ENCODE measurements at places on chromosomes 13 and 19. TPM values are rescaled to one million over a fixed set of nuclear protein-coding genes. Genes with fewer than 3 reads are reported as not detected.

CALR3 gene
- total RNA-seq, result not detected

REX1BD gene
- 41.3 TPM for total RNA-seq

FGF22 gene
- 0.12 TPM for total RNA-seq

C2CD4C gene
- total RNA-seq, result 0.16 TPM

SIGLEC6 gene
- 0.44 TPM for total RNA-seq

KLF12 gene
- total RNA-seq, result 0.88 TPM

GSX1 gene
- not detected for total RNA-seq

NLRP9 gene
- not detected for total RNA-seq

CYP2F1 gene
- total RNA-seq, result 0.36 TPM

ZNF615 gene
- total RNA-seq, result 5.2 TPM

GIPC3 gene
- 0.28 TPM for total RNA-seq

- no peak for ATAC-seq
These were observed 51.5 kb downstream of the SOX21 start for GRCh38 chr13:94660695-94661326.

DNA sequence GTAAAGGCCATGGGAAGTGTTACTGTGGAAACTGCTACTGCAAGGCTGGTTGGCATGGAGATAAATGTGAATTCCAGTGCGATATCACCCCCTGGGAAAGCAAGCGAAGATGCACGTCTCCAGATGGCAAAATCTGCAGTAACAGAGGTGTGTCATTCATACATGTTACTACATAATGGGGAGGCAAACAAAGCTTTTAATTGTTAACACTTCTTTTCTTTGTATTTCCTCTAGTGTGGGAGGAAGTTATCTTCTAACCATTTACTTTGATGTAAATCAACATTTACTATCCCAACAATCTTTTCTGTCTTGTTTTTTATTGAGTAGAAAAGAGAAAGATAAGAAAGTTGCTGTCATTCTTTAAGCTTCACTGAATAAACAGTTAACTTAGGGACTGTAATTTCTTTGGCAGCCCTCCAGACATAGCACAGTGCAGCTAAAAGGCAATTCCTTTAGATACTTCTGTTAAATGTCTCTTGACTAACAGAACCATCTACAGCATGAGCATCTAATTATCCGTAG lies 126.9 kb downstream of the ITGBL1 start:
- no peak for ATAC-seq

- no peak for ATAC-seq
These were observed 10.7 kb upstream of the MCF2L start for GRCh38 chr13:112958127-112958989.

- no peak for ATAC-seq
These were observed 275.5 kb downstream of the ENOX1 start for GRCh38 chr13:43510956-43511901.

DNA sequence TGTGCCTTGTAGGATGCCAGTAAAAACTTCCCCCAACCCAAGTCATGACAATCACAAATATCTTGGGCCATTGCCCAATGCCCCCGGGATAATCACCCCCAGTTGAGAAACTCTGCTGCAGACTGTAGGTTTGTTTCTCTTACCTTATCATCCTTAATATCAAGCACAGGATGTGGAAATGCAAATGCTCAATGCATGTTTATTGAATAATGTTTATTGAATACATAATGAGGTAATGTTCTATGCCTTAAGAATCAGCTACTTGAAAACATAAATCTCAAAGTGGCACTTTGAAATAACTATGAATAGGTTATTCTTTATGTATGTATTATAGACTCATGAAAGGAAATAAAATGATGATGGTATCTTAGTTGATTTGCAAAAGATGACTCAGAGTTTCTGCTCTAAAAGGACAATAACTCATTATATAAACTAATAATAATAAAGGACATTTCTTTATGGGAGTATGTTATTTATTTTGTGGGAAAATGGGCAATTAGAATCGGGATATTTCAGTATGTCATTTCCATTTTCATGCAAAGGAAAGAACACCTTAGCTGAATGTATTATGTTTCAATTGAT lies 414.2 kb downstream of the EFNB2 start:
- no peak for ATAC-seq

DNA sequence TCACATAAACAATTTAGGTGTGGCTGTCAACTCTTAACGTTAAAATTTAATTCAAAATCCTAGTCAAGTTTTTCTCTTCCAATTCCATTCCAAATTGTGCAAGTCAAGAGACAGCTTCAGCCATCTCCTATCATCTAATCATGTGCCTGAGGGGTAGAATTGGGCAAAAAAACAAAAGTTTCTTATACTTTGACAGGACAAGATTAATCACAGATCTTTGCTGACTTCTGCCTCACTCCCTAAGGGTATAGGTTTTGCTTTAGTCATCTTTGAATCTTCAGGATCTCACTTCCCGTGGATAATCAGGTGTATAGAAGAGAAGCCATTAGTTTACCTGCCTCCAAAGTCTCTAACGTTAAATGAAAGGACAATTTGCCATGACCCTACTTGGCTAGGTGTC lies 24.6 kb downstream of the RNF17 start:
- ATAC-seq, result no peak

- ATAC-seq, result no peak
These were observed 2.7 kb downstream of the PSG8 start for GRCh38 chr19:42762789-42763188.

DNA sequence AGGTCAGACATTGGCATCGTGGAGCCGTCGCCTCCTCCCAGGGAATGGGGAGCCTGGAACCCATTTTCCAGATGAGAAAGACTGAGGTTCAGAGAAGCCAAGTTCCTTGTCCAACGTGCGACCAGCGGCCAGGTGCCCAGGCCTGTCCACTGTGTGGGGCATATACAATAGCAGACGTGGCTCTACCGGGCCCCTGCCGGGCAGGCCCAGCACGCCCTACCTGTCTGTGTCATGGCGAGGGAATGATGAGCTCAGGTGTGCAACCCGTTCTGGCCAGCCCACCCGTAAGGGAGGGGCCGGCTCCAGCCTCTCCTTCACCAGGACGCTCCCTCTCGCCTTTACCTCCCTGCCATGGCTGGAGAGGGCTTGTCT lies 837 bp downstream of the GNA15 start:
- peak; percentile 92 for ATAC-seq

DNA sequence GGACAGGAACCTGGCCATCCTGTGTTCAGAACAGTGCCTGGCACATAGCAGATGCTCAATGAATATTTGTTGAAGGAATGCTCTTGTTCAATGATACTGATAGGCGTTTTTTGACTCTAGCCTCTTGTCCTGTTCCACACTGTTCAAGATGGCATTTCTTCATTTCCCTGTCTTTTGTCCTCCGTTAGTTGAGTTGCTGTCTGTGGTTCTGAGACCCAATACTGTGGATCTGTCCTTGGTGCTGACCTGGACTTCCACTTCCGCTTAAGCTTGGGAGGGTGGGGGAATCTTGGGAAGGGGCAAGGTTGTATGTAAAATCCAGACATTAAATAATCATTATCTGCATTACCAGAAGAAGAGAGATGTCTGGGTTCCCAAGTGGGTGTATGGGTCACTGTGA lies 8.3 kb upstream of the KCNN4 start:
- ATAC-seq, result no peak

GRCh38 chr19:4715529-4716221 lies 8.0 kb downstream of the DPP9 start:
- ATAC-seq, result no peak

DNA sequence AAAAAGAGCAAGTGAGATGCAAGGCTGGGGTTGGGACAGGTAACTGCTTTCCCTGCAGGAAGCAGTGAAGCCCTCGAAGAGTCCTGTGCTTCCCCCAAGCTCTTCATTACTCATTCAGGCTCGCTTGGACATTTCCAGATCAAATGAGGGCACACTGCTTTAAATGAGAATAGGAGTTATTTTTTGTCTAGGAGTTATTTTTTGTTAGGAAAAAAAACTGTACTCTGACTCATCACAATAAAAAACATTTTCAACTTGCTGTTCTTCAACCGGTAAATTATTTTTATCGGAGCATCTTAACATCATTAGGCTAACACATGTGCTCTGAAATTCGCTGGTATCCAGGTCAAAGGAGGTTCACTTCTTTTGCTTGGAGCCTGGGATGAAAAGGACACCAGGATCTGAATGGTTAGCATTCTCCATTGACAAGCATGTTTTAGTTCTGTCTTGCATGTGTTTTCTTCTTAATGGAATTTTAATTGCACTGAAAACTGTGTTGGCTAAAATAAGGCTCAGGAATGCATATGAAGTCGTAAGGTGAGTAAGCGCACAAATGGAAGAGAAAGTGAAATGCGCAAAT lies 80.7 kb upstream of the STK24 start:
- ATAC-seq, result no peak

- ATAC-seq, result peak; percentile 1
These were observed 431 bp downstream of the GYS1 start for GRCh38 chr19:48992581-48993174.

GRCh38 chr13:41419206-41419605 lies 38.1 kb upstream of the RGCC start:
- ATAC-seq, result no peak

DNA sequence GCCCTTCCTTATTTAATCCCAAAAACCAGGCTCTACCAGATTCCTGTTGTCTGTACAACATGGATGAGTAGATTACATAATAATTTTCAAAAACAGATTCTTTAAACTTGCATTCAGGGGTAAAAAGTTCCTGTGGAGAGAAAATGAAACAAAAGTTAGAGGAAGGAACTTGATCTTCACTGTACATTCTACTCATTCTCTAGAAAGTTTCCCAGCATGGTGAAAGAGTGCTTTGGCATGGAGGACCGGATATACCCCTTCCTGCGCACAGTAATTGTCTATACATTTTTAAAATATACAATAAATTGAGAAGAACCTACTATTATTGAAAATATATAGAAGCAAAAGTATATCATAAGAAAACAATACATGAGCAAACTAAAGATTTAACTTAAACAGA lies 274.2 kb downstream of the ITGBL1 start:
- ATAC-seq, result no peak

DNA sequence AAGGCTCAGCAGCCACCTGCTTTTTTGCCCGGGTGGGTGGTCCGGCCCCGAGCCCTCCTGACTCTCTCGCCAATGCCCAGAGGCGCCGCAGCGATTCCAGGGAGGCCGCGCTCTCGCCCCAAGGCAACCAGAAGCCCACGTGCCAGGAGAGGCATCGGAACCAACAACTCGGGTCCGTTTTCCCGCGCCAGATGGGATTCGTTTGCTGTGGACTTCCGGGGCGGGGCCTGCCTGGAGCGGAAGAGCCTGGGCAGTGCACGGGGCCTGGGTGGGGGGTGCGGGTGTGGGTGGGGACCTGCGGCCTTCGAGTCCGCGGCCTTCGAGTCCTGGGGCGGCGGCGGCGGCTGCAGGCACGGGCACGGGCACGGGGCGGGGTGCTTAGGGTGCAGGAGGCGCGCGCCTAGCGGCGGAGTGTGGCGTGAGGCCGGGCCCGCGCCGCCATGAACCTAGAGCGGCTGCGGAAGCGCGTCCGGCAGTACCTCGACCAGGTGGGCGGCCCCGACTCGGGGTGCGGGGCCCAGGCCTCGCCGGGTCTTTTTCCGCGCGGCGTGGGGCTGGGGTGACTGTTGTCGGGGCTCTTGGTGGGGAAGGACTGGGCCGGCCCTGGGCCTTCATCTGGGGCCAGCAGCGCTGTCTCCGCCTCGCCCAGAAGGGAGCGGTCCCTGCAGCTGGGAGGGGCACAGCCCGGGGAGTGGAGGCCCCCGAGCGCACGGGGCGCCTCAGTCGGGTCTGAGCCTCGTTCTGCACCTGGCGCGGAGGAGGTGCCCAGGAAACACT lies at the start of gene CDC16:
Gene CDC16 (plus strand): TSS at position 253 of the 777 bp plus-strand sequence. CDS start 188 bp downstream, at position 441.
- peak; percentile 97 for ATAC-seq

DNA sequence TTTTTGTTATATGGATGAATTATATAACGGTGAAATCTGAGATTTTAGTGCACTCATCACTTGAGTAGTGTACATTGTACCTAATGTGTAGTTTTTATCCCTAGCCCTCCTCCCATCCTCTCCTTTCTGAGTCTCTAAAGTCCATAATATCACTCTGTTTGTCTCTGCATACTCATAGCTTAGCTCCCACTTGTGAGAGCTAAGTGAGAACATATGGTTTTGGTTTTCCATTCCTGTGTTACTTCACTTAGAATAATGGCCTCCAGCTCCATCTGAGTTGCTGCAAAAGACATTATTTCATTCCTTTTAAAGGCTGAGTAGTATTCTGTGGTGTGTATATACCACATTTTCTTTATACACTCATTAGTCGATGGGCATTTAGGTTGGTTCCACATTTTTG lies 94.0 kb downstream of the SLC10A2 start:
- ATAC-seq, result no peak

GRCh38 chr19:18828786-18829185 lies 3.0 kb upstream of the UPF1 start:
- no peak for ATAC-seq

GRCh38 chr13:32587011-32587810 lies 959 bp downstream of the PDS5B start:
- ATAC-seq, result peak; percentile 21

DNA sequence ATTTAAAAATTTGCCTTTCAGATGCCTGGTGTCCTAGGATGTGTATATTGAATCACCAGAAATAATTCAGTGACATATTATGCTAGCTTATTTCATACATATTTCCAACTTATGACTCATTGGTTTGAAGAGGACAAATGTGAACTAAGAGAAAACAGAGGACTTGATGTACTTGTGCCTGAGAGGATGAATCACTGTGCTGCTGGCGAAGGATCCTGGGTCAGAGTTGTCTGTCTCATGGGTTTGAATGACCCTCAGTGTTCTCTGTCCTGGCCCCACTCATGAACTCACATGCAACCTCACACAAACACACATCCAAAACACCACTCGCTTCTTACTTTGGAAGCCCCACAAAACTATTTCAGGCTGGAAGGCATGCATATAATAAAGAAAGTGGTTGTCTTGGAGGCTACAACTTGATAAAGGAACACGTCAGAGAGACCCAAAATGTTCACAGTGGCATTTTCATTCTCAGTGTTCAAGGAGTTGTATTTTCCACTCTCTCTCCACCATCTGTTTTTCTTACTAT lies 129.0 kb upstream of the SPRY2 start:
- ATAC-seq, result peak; percentile 84

- ATAC-seq, result peak; percentile 71
These were observed 16.4 kb upstream of the CYP2B6 start for GRCh38 chr19:40974633-40975037.

Measured in esophagus mucosa (tissue), 1 donor.